Naive B cell (primary cell): ENCODE measurements at places on chromosomes 5 and 9. TPM values are rescaled to one million over a fixed set of nuclear protein-coding genes. Genes with fewer than 3 reads are reported as not detected.

The PIP5KL1 gene
- not detected for polyA plus RNA-seq

The DEPDC1B gene
- not detected for polyA plus RNA-seq

The RANBP6 gene
- 20.5 TPM for polyA plus RNA-seq

The ABITRAM gene
- polyA plus RNA-seq: 9.6 TPM

The LHX3 gene
- not detected for polyA plus RNA-seq

The BTNL8 gene
- polyA plus RNA-seq: not detected

The MEGF10 gene
- 0.03 TPM for polyA plus RNA-seq

The TPM2 gene
- not detected for polyA plus RNA-seq

The PLPP7 gene
- polyA plus RNA-seq: 2.0 TPM

The CCDC112 gene
- polyA plus RNA-seq: 11.4 TPM

The SPINK13 gene
- polyA plus RNA-seq: not detected

The PCDHA13 gene
- not detected for polyA plus RNA-seq

The PCDHB3 gene
- polyA plus RNA-seq: not detected

The ADGRD2 gene
- not detected for polyA plus RNA-seq

The QRFP gene
- polyA plus RNA-seq: not detected

The SLC6A19 gene
- not detected for polyA plus RNA-seq

The PPIC gene
- not detected for polyA plus RNA-seq

The TMEM215 gene
- not detected for polyA plus RNA-seq

The NPR3 gene
- not detected for polyA plus RNA-seq

The TAF11L9 gene
- polyA plus RNA-seq: not detected

The LIX1 gene
- polyA plus RNA-seq: 1.1 TPM

The MYO10 gene
- polyA plus RNA-seq: not detected

The TDRD7 gene
- polyA plus RNA-seq: 12.8 TPM

The NR2F1-AS1 gene
- polyA plus RNA-seq: not detected

The GNE gene
- polyA plus RNA-seq: 4.9 TPM

The APBA1 gene
- not detected for polyA plus RNA-seq

The CANX gene
- polyA plus RNA-seq: 198 TPM

The RASEF gene
- not detected for polyA plus RNA-seq

The FAM153A gene
- not detected for polyA plus RNA-seq

The CBY3 gene
- polyA plus RNA-seq: not detected

The CD14 gene
- 1.8 TPM for polyA plus RNA-seq

The LHFPL2 gene
- polyA plus RNA-seq: 11.3 TPM

The INSL6 gene
- not detected for polyA plus RNA-seq

The PRLR gene
- polyA plus RNA-seq: not detected

The OR1L8 gene
- not detected for polyA plus RNA-seq

The ENC1 gene
- 8.0 TPM for polyA plus RNA-seq

The PCDHB7 gene
- not detected for polyA plus RNA-seq

The ZNF484 gene
- polyA plus RNA-seq: 5.8 TPM

The PCDHA2 gene
- polyA plus RNA-seq: not detected

The OR2K2 gene
- not detected for polyA plus RNA-seq

The C5orf58 gene
- not detected for polyA plus RNA-seq

The ALDH1A1 gene
- polyA plus RNA-seq: 0.90 TPM

The ACSL6 gene
- polyA plus RNA-seq: not detected

The DELE1 gene
- 44.9 TPM for polyA plus RNA-seq

The GRXCR2 gene
- not detected for polyA plus RNA-seq

The IL5 gene
- not detected for polyA plus RNA-seq
